NCI-H1417 (cell line): ENCODE measurements at places on chromosomes 1 and 21.

DNA sequence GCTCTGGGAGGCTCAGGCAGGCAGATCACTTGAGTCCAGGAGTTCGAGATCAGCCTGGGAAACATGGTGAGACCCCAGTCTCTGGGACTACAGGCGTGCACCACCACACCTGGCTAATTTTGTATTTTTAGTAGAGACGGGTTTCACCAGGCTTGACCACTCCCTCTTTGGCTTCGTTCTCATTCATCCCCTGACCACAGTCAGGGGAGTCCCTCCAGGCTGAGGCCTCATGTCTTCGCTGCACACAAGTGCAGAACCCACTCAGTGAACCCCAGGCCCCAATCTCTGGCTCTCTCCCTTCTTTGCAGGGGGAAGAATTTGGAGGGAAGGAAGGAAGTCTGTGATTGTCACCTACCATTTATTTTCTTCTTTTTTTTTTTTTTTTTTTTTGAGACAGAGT is 9.2 kb upstream of the RPS6KA1 start:
- DNase-seq = no peak

GRCh38 chr1:48730164-48730910 is 46.4 kb downstream of the BEND5 start:
- no peak for DNase-seq

- no peak for DNase-seq
Measured at GRCh38 chr1:84642774-84643173, 47.5 kb downstream of the SSX2IP start.

DNA sequence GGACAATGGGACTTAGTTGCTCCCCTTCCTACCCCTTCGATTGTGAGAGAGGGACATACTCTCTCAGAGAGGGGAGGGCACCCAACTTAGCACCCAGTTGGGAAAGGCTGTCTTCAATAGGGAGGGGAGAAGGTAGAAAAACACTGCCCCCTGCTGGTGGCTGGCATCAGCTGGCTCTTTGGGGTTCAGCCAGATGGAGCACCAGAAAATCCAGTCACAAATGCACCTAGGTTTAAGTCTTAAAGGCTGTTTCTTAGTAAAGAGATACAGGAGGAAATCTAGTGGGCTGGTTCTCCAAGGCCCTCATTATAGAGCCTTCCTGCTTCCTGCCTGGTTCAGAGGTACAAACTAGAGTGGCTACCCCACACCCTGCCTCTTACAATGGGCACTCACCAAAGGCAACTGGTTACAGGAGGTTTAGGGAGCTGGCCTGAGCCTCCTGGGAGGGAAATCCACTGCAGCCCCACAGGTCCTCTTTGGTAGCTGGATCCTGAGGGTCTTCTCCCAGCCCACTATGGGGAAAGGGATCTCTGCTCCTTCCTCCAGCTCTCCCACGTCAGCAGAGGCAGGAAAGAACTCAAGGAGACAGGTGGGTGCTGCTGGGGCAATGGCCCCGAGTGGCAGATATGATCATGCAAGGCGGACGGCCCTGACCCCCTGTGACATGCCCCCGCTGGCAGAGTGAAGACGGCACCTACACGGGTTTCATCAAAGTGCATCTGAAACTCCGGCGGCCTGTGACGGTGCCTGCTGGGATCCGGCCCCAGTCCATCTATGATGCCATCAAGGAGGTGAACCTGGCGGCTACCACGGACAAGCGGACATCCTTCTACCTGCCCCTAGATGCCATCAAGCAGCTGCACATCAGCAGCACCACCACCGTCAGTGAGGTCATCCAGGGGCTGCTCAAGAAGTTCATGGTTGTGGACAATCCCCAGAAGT is 28.3 kb downstream of the EIF2D start:
- peak; percentile 82 for DNase-seq

DNA sequence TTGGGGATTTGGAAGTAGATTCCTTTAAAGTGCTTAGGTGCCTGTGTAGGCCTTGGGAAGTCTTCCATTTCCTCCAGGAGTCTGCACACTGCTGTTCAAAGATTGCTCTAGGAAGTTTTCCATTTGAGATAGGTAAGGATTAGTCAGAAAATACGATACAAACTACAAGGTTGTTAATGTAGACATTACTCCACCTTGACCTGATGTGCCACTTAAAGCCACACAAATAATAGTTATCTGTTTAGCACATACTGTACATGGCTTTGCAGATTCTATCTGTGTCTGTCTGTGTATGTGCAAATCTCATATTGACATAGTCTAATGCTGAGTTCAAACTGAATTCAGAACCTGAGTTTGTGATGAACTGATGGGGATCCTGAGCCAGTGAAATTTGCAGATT is 118.4 kb downstream of the RHOU start:
- DNase-seq = no peak

GRCh38 chr1:154730259-154730658 is 122.3 kb upstream of the ADAR start:
- peak; percentile 55 for DNase-seq

- DNase-seq = no peak
Measured at GRCh38 chr1:232250838-232251237, 379.1 kb downstream of the SIPA1L2 start.

- no peak for DNase-seq
Measured at GRCh38 chr1:14820295-14821085, 222.0 kb downstream of the KAZN start.

- DNase-seq = no peak
Measured at GRCh38 chr1:26717017-26717491, 21.2 kb downstream of the ARID1A start.
